Caki2 (cell line): ENCODE measurements at places on chromosomes 16 and 17. TPM values are rescaled to one million over a fixed set of nuclear protein-coding genes. Genes with fewer than 3 reads are reported as not detected.

ELAC2 gene
- total RNA-seq, result 48.0 and 63.7 TPM in 2 replicates

FZD2 gene
- 16.3 and 18.1 TPM in 2 replicates for total RNA-seq

ELP5 gene
- 25.5 and 32.4 TPM in 2 replicates for total RNA-seq

ZG16 gene
- total RNA-seq, result not detected in 2 replicates

ZDHHC1 gene
- total RNA-seq, result 6.3 and 13.5 TPM in 2 replicates

PRAC2 gene
- not detected in 2 replicates for total RNA-seq

AANAT gene
- total RNA-seq, result not detected in 2 replicates

KRTAP4-9 gene
- total RNA-seq, result not detected in 2 replicates

RNF43 gene
- total RNA-seq, result 2.6 and 5.0 TPM in 2 replicates

DBNDD1 gene
- 0.49 and 2.7 TPM in 2 replicates for total RNA-seq

TBC1D3K gene
- total RNA-seq, result not detected in 2 replicates

ADAP2 gene
- total RNA-seq, result 15.5 and 21.6 TPM in 2 replicates

TBC1D3L gene
- total RNA-seq, result 2.8 and 4.3 TPM in 2 replicates

P2RX5 gene
- not detected in 2 replicates for total RNA-seq

TBC1D3E gene
- not detected in 2 replicates for total RNA-seq

CTRL gene
- 1.1 TPM in 1 of 2 replicates, not detected in the other for total RNA-seq

ZNF597 gene
- total RNA-seq, result 1.5 and 3.8 TPM in 2 replicates

ABCC12 gene
- total RNA-seq, result not detected in 2 replicates

CSH2 gene
- not detected in 2 replicates for total RNA-seq

FAM117A gene
- total RNA-seq, result 0.06 and 0.44 TPM in 2 replicates

HS3ST6 gene
- not detected in 2 replicates for total RNA-seq
